Naive thymus-derived CD4-positive, alpha-beta T cell (primary cell): ENCODE measurements at places on chromosomes 2 and 18. TPM values are rescaled to one million over a fixed set of nuclear protein-coding genes. Genes with fewer than 3 reads are reported as not detected.

Gene CDK15
- total RNA-seq = not detected

Gene GPR45
- total RNA-seq = not detected

Gene EML6
- 2.5 TPM for total RNA-seq

DNA sequence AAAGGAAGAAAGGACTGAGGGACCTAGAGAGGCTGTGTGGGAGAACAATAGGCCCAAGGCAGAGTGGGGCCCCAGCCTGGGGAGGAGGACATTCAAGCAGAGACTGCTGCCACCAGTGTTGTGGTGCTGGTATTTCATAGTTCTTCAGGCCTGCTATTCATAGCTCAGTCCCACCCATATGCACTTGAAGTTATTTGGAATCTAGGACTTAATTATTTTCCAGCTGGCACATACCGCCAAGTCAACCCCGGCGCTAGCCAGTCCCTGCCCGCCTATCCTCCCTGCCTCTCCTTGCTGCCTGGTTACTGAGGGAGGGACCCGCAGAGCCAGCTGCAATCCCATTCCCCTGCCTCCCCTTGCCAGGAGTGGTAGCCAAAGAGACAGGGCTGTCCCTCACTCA is 141.2 kb downstream of the CABLES1 start:
- H3K27me3 ChIP-seq = no peaks in the 10 kb centered on the region
- no peaks in the 10 kb centered on the region for H3K36me3 ChIP-seq
- H3K4me1 ChIP-seq = no peaks in the 10 kb centered on the region
- no peak overlapping the region for H3K4me3 ChIP-seq
- no peak overlapping the region for H3K27ac ChIP-seq

- DNase-seq = no peak
- H3K4me1 ChIP-seq = peaks cover 4% of the 10 kb centered on the region
- no peak overlapping the region for H3K4me3 ChIP-seq
- no peaks in the 10 kb centered on the region for H3K36me3 ChIP-seq
- no peak overlapping the region for H3K27ac ChIP-seq
- no peaks in the 10 kb centered on the region for H3K27me3 ChIP-seq
Observed at GRCh38 chr2:236511266-236511665, 58.4 kb upstream of the ACKR3 start.
